ENCODE measurements at places on chromosomes 6 and 20. TPM values are rescaled to one million over a fixed set of nuclear protein-coding genes. Genes with fewer than 3 reads are reported as not detected.

Gene MUC21
- total RNA-seq, result not detected

Gene GSTA1
- total RNA-seq, result 1.9 TPM

Gene ZSCAN23
- total RNA-seq, result 6.4 TPM

Gene CYP24A1
- 0.44 TPM for total RNA-seq

DNA sequence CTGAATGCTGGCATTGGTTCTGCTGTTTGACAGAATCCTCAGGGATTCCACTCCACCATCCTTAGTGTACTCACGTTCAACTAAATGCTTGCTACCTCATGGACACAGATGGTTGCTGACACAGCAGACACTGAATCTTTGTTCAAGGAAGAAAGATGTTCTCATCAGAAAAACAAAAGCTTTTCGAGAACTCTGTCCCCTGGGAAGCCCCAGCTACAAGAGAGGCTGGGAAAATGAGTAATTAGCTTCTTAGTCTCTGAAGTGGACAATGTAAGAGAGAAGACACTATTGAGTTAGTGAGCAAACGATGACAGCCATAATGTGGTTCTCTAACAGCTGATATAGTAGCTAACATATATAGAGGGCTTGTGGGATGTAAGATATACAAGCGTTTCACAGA, 30.9 kb upstream of the ENPP5 start:
- no peak for DNase-seq

GRCh38 chr20:10463622-10464021, 28.5 kb downstream of the SLX4IP start:
- DNase-seq, result no peak

- DNase-seq, result no peak
Measured at GRCh38 chr6:145067430-145067829, 667.9 kb downstream of the EPM2A start.

- DNase-seq, result no peak
Measured at GRCh38 chr6:27415898-27416297, 27.3 kb downstream of the ZNF391 start.

- DNase-seq, result no peak
Measured at GRCh38 chr6:143224516-143224915, 163.8 kb downstream of the AIG1 start.

- DNase-seq, result no peak
Measured at GRCh38 chr6:153143200-153143599, 12.1 kb upstream of the RGS17 start.

DNA sequence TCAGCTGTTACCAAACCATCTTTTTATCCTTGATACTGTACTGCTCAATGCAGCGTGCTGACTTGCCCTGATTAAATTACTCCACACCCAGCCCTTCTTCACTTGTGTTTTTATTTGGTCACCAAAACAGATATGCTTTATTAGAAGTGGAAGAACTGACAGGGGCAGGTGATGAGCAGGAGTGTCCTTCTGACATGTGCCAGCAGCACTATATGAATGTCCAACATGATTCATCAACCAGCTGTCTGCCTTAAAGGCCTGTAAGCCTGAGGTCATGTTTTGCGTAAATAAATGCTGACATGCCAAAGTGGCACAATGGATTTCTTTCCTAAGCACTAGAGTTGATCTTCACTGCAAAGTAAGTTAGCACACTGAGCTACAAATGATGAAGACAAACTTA, 15.4 kb downstream of the POPDC3 start:
- no peak for DNase-seq

DNA sequence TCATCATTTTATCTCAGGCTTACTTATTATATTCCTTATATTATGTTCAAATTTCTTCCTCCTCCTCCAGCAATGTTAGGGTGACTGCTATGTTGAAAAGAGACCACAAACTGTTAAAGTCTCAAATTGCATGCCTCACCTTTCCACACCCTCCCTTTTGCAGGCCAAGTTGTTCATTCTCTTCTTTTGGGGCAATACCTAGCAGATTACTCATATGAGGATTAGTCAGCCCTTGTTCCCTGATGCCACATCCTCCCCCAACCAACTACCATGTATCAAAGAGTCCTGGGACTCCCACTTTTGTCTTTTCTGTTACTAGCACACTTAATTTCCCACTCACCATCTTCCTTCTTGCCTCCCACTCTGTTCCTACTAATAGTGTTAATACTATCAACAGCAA, 434.7 kb downstream of the BCKDHB start:
- DNase-seq, result no peak

DNA sequence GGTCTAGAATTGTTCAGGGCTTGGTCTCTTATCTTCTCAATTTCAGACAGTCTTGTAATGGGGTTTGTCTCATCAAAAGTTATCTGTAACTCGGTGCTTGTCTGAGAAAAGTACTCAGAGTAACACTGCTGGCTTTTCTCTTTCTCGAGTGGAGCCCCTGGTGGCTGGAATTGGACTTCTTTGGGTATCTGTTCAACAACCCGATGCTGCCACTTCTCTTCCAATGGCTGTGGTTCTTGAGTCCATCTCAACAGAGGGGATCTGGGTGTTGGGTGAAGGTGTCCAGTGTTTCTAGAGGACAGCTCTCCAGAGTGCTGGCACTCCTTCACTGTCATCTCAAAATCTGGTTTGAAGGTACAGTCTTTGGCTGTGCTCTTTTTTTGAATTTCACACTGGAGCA, 24.6 kb downstream of the DST start:
- no peak for DNase-seq

GRCh38 chr20:57536771-57537724, 12.1 kb upstream of the CTCFL start:
- DNase-seq, result no peak

- peak; percentile 27 for DNase-seq
Measured at GRCh38 chr6:152636609-152637295, 410 bp downstream of the SYNE1 start.

- DNase-seq, result no peak
Measured at GRCh38 chr20:46809706-46810360, 84.8 kb upstream of the EYA2 start.

All from thyroid gland (tissue), 4 donors.